Activated CD8-positive, alpha-beta T cell treated with anti-CD3 and anti-CD28 coated beads for 36 hours (primary cell): ENCODE measurements at places on chromosomes 5 and 9.

- DNase-seq, result no peak
Measured at GRCh38 chr9:133844881-133845410, 106.8 kb upstream of the SARDH start.

GRCh38 chr9:73067074-73067473, 84.6 kb upstream of the ANXA1 start:
- peak; percentile 12 for DNase-seq

DNA sequence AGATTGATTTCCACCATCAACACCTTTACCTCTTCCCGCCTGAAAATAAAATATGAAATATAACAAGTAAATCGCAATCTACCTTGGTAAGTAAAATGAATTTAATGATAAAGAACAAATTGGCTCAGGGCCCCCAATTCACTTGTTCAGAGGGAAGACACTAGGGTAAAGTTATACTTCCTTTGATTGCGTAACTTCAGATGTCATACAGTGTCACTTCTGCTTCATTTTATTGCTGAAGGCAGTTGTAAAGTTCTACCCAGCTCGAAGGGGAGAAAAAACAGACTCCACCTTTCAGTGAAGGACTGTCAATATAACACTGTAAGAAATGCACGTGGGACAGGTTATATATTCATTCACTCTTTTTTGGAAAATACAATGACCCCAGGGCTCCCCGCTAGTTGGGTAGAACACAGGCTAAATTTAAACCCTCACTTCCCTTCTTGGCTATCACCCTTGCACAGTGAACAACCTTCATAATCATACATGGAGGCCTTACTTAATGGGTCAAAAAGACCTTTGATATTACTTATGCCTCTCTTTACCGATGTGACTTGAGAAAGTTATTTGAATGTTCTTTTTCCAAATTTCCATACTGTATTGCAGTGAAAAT, 848.8 kb downstream of the MAT2B start:
- DNase-seq, result no peak

DNA sequence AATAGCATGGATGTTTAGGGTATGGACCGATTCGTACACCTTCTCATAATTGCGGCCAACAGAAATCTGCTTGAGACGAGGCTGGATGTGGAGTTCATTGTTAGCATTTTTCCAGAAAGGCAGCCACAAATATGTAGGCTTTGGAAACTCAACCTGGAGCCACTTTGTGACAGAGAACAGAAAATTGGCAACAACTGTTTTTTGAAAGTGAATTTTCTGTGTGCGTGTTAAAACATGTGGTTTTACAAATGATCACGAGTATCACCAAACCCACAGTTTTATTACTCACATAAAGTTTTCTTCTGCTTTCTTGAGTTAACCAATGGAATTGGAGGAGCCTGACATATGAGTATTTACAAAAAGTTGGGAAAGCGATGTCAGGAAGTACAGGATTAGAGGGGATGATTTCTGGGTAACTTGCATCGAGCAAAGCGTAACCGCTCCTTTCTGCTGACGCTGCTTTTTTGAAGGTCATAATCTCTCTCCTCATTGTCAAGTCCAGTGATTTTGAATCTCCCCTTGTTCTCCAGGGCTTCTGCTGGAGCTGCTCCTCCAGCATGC, 138.5 kb upstream of the TAF11L2 start:
- DNase-seq, result no peak

- DNase-seq, result no peak
Measured at GRCh38 chr9:134060546-134060945, 7.3 kb downstream of the BRD3 start.
